Posterior cingulate gyrus (tissue), 11 donors: ENCODE measurements at places on chromosomes 2 and 18.

DNA sequence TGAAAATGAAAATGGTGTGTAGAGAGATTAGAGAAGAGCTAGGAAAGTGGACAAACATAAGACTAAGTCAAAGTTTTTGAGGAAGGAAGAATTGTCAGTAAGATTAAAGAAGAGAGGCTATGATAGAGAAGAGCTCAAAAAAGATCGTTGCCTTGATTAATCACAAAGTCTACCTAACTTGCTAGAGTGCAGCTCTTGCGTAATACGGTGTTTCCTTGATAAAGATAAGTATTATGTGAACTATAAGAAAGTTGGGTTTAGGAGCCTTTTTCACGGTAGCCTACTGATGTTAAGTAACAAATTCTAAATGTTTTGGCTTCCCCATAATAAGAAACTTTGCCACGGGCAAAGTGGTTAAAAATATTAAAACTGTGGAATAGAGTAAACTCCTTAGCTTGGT, 226.4 kb upstream of the NRXN1 start:
- no peak for DNase-seq

DNA sequence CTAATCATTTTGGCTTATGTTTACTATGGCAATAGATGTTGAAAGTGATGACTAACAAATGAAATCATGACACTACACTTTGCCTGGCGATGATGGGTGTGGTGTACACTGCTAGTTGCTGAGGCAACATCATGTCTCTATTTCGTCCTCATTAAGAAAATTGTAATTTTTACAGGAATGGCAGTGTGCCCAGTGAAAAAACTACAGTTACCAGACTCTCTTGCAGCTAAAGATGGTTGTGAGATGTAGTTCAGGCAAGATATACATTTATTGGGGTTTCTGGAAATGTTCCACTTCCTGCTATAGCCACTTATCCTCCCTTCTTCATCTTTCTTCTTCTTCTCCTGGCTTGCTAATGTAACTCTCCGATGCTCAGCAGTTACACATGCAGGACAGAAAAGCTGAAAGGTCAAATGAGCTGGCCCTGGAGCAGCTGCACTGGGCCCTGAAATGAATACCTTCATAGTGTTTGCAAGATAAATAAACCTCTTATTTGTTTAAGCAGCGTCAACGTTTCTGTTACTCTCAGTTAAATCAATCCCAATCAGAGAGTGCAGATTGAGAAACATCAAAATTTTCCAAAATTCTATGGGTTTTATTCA, 46.0 kb downstream of the SOCS6 start:
- DNase-seq = no peak

- no peak for DNase-seq
Measured at GRCh38 chr2:120239488-120240287, 13.0 kb upstream of the RALB start.

DNA sequence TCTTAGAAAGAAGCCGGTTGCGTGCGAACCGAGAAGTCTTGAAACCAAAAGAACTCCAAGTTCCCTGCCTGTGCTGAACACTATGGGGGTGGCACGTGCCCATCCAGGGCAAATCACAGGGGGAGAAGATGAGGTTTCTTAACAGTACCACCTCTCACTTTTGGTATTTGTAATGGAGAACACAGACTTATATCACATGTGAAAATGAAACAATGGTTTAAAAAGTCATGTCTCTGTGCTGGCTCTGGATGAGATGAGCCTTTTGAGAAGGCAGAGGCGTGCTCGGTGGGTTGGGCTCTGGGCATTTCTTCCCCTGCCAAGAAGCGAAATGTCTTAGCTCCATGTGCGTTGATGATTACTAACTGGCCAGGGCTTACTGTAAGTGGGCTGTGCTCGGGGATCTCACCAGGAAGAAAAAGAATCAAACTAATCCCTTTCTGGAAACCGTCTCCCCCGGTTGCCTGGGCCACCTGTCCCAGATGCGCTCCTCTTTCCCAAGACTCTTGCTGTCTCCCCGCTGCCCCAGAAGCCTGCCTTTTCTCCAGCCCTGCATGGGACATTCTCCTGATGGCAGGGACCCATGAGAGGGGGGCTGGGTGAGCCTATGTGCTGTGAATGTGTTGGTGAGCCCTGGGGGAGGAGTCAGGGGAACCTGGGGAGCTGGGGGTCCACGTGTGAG, 252.9 kb downstream of the PRKCE start:
- no peak for DNase-seq

GRCh38 chr2:190023860-190024259, 38.7 kb downstream of the MSTN start:
- DNase-seq = no peak

GRCh38 chr2:12584338-12584737, 132.4 kb upstream of the TRIB2 start:
- no peak for DNase-seq

GRCh38 chr2:59912042-59912441, 641.4 kb downstream of the BCL11A start:
- DNase-seq = no peak

DNA sequence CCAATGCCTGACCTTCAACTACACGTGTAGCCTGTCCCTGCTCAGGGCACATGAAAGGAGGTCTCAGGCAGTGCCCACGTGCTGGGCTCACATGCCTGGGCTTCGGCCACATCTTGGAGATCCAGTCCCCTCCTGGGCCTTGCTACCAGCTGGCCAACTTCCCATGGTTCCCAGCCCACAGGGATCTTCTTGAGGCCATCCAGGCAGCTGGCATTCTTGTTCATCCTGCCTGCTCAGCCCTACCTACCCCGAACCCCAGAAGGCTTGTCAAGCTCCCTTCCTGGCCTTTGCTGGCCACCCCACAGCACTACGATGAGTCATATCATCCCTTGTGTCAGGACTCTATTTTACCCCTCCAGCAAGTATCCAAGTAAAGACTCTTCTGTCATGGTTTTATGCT, 97.1 kb downstream of the ZBTB7C start:
- DNase-seq = no peak

DNA sequence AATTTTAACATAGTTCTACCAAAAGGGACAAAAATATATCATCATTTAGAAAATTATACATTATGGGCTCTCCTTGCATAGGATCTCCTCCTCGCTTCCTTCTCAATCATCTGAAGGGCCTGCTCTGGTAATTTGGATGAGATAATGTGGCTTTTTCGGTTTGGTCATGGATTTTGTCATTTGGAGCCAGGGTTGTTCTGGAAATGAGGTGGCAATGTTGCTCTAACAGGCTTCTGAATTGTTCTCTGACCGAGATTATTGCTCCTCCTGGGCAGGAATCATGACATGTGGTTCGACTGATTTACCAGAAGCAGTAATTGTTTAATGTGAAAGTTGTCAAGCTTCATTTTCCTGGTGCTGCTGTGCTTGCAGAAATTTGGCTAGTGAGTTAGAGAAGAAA, 194.7 kb upstream of the ERBB4 start:
- no peak for DNase-seq

GRCh38 chr18:23703057-23703986, 14.1 kb downstream of the LAMA3 start:
- no peak for DNase-seq

DNA sequence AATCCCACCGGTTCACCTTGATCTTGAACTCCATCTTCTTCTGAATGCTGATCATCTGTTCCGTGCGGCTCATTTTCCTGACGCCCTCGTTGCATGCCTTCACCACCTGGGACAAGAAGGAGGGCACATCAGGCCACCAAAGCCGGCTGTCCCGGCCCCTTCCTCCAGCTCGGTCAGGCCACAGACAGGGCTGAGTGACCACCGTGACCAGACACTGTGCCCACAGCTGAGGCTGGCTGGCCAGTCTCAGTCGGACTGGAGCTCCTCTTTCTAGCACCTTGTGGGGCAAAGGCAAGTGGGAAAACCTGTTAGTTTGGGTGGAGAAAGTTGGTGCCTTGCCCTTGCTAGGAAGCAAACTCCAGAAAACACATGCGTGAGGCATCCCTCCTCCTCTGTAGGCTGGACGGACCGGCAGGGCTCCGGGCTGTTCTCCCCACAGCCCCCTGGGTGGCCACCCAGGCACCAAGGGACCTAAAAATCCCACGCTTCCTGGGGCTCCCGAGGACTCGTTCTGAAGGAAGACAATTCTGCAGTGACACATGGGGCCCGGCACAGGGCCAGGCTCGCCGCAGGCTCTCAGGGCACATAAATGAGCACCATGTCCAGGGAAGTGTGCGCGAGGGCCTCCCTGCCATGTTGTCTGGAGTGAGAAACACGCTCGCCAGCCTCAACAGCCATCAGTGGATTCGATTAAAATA, 15.3 kb downstream of the SNORC start:
- DNase-seq = peak; percentile 83
